T-cell (primary cell): ENCODE measurements at places on chromosomes 1 and 21. TPM values are rescaled to one million over a fixed set of nuclear protein-coding genes. Genes with fewer than 3 reads are reported as not detected.

The TMEM82 gene
- not detected for total RNA-seq

The MFAP2 gene
- not detected for total RNA-seq

The MASP2 gene
- 0.33 TPM for total RNA-seq

The TTC3 gene
- total RNA-seq: 139 TPM

The SLAMF9 gene
- total RNA-seq: not detected

The DOCK7 gene
- 11.2 TPM for total RNA-seq

The C21orf91 gene
- 50.2 TPM for total RNA-seq

The ZMYM4 gene
- total RNA-seq: 38.8 TPM

The PTGFRN gene
- total RNA-seq: 0.63 TPM

The C1orf115 gene
- 1.6 TPM for total RNA-seq

The CELA2B gene
- total RNA-seq: 0.41 TPM

The ABCG1 gene
- 5.7 TPM for total RNA-seq

The DUSP10 gene
- total RNA-seq: 6.0 TPM

The RABGAP1L gene
- 97.5 TPM for total RNA-seq

The KCNE2 gene
- not detected for total RNA-seq

The KAZN gene
- total RNA-seq: 0.30 TPM

The PIK3C2B gene
- 36.0 TPM for total RNA-seq

The PPCS gene
- total RNA-seq: 63.0 TPM

The UBASH3A gene
- 88.4 TPM for total RNA-seq

The MYOC gene
- not detected for total RNA-seq

The HEYL gene
- 0.15 TPM for total RNA-seq

The CHIA gene
- total RNA-seq: not detected

The RXRG gene
- total RNA-seq: not detected

The CLCC1 gene
- 25.9 TPM for total RNA-seq

The UTS2 gene
- 1.3 TPM for total RNA-seq

The CASQ2 gene
- not detected for total RNA-seq

The IKBKE gene
- 60.7 TPM for total RNA-seq

The SLC2A1 gene
- total RNA-seq: 91.4 TPM

The MRPL39 gene
- total RNA-seq: 12.0 TPM

The BCL2L15 gene
- 1.2 TPM for total RNA-seq

The UROD gene
- 55.1 TPM for total RNA-seq

The CPLANE2 gene
- 12.6 TPM for total RNA-seq

The FPGT gene
- total RNA-seq: 4.4 TPM

The EDN2 gene
- not detected for total RNA-seq

The FAM151A gene
- not detected for total RNA-seq

The OR2G6 gene
- total RNA-seq: not detected

The TRIM17 gene
- total RNA-seq: 3.9 TPM

The UBE2U gene
- total RNA-seq: not detected

The KLHDC9 gene
- not detected for total RNA-seq

The MCL1 gene
- 657 TPM for total RNA-seq

The CYP4A11 gene
- 0.23 TPM for total RNA-seq

The LCE2B gene
- total RNA-seq: not detected

The SLC2A5 gene
- 1.5 TPM for total RNA-seq
